Omental fat pad (tissue), 4 donors: ENCODE measurements at places on chromosomes 3 and 15.

GRCh38 chr3:21464746-21465145 lies 286.3 kb downstream of the ZNF385D start:
- DNase-seq, result no peak

DNA sequence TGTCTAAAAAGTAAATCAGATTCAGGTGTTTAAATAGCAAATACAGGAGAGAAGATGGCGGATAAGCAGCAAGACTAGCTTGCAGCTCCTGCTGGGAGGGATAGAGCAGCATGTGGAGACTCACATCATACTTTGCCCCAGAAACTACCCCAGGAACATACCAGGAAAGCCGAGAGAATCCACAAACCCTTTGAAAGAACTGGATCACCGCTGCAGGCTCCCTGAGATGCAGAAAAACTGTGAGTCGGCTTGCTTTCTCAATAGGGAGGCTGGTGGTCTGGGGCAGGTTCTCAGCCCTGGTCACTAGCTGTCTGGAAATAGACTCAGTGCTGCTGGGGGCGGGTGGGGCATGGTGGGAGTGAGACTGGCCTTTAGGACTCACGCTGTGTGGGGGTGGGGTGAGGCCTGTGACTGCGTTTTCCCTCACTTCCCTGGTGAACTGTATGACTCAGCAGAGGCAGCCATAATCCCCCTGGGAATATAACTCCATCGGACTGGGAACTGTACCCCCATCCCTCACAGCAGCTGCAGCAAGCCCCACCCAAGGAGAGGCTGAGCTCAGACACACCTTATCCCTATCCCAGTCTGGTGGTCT lies 142.8 kb downstream of the CNTN6 start:
- DNase-seq, result no peak

- no peak for DNase-seq
Observed at GRCh38 chr3:116776880-116777785, 67.6 kb downstream of the TUSC7 start.

- DNase-seq, result no peak
Observed at GRCh38 chr3:150236316-150237082, 171.6 kb upstream of the TSC22D2 start.

DNA sequence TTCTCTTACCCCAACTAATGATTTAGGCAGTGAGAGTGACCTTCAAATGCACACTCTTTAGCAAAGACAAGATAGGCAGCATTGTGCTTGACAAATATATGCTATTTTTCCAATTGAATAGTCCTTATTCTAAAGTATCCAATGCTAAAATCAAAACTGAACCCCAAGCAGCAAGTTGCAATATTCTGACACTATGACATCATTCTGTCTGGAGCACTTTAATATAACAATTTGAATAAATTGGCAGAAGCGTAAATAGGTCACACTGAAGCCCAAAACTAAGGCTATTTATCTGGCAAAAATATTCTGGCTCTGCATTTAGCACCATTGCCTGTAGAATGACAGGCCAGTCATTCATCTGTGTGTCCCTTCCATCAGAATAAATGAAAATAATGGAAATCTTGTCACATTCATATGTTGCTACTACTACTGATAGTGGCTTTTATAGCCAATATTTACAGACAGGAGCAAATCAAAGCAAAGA lies 2.9 kb downstream of the CBLB start:
- no peak for DNase-seq

DNA sequence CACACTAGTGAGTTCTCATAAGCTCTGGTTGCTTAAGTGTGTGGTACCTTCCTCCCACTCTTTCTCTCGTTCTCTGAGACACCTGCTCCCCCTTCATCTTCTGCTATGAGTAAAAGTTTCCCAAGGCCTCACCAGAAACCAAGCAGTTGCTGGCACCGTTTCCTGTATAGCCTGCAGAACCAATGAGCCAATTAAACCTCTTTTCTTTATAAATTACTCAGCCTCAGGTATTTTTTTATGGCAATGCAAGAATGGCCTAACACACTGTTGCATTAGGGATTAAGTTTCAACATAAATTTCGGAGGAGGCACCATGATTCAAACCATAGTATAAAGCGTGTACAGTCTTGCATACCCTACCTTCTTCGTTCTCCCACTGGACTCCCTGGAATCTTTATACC lies 252.3 kb upstream of the CHRM5 start:
- no peak for DNase-seq

GRCh38 chr3:117955196-117955595 lies 1079.5 kb downstream of the IGSF11 start:
- no peak for DNase-seq

- no peak for DNase-seq
Observed at GRCh38 chr3:57783186-57784088, 27.3 kb downstream of the SLMAP start.

GRCh38 chr3:186969607-186970006 lies 39.3 kb downstream of the ST6GAL1 start:
- DNase-seq, result no peak

DNA sequence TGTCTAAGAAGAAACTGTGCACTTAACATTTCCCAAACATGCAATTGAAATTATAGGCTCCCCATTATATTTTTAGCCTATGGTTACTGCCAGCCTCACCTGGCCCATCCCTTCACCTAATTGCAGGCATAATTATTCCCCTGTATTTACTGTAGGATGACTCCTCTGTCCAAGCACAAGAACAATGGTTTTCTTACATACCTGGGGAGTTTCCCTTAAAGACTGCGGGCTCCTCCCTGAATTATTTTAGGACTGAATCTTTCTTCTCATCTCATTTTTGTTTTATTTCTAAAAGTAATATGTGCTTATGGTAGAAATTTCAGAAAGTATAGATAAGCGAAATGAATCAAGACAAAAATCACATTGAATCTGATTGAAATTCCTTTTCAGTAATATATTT lies 11.4 kb downstream of the TM4SF1 start:
- DNase-seq, result no peak

- DNase-seq, result no peak
Observed at GRCh38 chr3:127005864-127006500, 23.1 kb downstream of the PLXNA1 start.

- DNase-seq, result no peak
Observed at GRCh38 chr3:129607391-129608068, 1.1 kb upstream of the PLXND1 start.

- DNase-seq, result no peak
Observed at GRCh38 chr3:68802111-68802870, 130.1 kb downstream of the TAFA4 start.

GRCh38 chr3:114144909-114145688 lies 33.8 kb downstream of the DRD3 start:
- no peak for DNase-seq

GRCh38 chr3:30733209-30733608 lies 126.8 kb downstream of the TGFBR2 start:
- DNase-seq, result no peak

- DNase-seq, result no peak
Observed at GRCh38 chr3:161221806-161222600, 892 bp downstream of the NMD3 start.

- DNase-seq, result no peak
Observed at GRCh38 chr3:125102470-125102869, 46.7 kb upstream of the HEG1 start.

- no peak for DNase-seq
Observed at GRCh38 chr3:9778143-9779074, 8.7 kb upstream of the CAMK1 start.

GRCh38 chr3:192831111-192831644 lies 86.5 kb downstream of the MB21D2 start:
- DNase-seq, result no peak

GRCh38 chr15:74442604-74443003 lies 8.8 kb upstream of the SEMA7A start:
- DNase-seq, result no peak

DNA sequence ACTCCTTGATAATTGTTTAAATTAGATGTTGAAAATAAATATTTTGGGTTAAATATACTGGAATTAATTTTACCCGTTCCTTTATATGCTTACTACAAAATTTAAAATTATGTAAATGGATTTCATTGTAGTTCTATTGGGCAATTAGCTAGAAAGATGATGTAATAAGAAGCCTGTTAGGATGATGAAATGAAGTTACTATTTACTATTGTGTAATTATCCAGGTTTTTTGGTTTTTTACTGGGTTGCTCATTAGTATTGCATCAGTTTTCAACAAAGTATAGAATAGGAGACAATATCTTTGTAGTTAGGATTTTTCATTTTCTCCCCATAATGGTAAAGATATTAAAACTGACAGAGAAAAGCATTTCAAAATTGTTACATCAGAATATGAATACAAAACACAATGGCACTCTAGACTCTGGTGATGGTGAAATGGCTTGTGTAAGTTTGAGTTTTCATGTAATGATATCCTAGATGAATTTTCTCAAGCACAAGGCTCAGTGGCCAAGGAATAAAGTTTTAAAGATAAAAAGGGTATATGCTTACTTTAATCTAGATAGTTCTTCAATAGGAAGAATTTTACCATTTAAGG lies 222.0 kb downstream of the P3H2 start:
- no peak for DNase-seq

DNA sequence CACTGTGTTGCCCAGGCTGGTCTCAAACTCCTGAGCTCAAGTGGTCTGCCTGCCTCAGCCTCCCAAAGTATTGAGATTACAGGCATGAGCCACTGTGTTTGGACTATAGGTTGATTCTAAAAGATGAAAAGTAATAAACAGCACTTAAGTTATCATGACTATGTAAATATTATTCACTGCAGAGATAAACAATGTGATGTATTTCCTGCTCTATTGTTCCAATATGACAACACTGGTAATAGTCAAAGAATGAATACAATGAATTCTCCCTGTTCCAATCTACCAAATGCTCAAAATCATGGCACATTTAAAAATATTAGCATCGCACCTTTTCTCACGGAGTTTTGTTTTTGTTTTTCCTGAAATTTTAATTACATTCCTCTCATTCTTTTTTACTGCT lies 36.8 kb upstream of the TBL1XR1 start:
- no peak for DNase-seq

DNA sequence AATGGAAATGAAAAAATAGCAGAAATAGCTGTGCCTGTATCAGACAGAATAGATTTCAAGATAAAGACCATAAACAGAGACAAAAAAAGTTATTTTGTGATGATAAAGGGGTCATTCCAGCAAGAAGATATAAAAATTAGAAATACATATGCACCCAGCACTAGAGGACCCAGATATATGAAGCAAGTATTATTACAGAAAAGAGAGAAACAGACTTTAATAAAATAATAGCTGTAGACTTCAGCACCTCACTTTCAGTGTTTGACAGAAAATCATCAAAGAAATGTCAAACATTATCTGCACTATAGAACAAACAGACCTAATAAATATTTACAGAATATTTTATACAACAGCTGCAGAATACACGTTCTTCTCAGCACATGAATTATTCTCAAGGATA lies 783.7 kb downstream of the PLOD2 start:
- no peak for DNase-seq

- no peak for DNase-seq
Observed at GRCh38 chr3:52327486-52328290, 11.6 kb downstream of the DNAH1 start.

- DNase-seq, result no peak
Observed at GRCh38 chr3:12229896-12230295, 59.0 kb upstream of the PPARG start.

DNA sequence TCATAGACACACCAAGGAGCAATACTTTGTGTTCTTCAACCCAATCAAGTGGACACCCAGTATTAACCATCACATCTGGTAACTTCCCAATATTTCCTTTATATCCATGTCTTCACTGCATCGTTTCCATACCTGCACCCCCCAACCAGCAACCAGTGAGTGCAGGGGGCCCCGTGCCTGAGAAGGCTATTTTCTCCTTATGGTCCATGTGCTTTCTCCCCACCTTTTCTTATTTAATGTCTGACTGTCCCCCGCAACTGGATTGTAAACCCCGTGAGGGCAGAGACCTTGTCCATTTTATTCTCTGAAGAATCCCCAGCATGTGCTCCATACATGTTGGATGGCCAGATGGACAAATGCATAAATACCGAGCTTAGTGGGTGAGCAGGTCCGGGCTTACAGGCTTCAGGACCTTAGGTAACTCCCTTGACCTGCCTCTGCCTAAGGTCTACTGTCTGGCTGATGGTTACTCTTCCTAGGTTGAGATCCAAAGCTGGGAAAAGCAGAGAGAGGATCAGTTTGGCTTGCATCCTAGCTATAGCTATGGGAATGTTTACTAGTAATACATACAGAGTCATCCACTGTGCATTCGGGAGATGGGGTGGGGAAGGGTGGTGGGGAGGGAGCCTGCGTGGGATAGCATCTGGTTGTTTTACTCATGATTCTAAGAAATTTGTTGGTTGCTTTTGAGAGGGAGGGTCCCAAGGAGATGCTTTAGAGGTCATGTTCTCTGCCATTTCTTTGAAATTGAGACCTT lies 41.5 kb downstream of the PXYLP1 start:
- no peak for DNase-seq

- DNase-seq, result no peak
Observed at GRCh38 chr15:41494922-41495735, 1.5 kb downstream of the ITPKA start.

DNA sequence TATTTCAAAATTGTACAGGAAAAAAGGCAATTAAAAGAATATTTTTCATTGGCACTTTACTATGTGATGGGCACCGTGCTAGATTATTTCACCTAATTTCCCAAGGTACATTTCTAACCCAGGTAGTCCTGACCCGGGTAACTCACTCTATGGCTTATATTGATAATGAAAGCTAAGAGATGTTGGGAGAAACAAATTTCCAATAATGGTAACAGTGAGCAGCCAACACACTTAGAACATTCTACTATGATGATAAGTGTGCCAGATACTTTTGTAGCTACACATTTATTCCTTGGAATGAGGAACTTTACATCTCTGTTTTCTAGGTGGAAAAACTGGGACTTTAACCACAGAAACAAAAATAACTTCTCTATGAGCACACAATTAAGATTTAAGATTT lies 7.5 kb downstream of the CCNL1 start:
- no peak for DNase-seq

GRCh38 chr3:6262010-6262409 lies 598.9 kb upstream of the GRM7 start:
- no peak for DNase-seq

DNA sequence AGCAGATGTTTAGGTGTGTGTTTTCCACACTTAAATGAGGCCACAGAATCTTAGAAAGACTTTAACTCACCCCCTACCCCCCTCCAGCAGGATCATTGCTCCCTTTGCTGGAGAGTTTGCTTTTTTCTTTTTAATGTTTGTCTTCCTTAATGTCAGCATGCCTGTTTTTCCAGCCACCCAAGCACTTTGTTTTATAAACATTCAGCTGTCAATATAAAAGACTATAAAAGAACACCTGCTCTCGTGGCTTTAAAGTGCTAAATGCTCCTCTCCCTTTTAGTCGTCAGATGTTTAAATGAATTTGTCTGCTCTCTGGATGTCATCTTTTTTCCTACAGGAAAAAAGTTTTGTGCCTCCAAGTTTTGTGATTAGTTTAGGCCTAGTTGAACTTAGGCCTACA lies 61.7 kb downstream of the SIDT1 start:
- DNase-seq, result no peak

DNA sequence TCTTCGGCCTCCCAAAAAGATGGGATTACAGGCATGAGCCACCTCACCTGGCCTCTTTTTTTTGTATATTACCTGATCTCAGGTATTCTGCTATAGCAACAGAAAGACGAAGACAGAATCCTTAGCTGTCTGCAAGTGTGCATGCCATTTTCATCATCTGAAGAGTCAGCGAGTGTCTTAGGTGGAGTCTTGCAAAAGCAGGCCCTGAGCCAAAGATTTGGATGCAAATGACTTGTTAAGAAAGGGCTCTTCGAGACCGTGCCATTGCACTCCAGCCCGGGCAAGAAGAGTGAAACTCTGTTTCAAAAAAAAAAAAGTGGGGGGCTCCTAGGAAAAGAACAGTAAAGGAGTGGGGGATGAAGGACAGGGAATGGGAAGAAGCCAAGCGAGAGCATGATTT lies 10.2 kb upstream of the TRIM69 start:
- DNase-seq, result no peak

GRCh38 chr3:65748326-65748725 lies 290.4 kb downstream of the MAGI1 start:
- DNase-seq, result no peak
